ENCODE measurements at places on chromosomes 11 and 22. TPM values are rescaled to one million over a fixed set of nuclear protein-coding genes. Genes with fewer than 3 reads are reported as not detected.

The TNNT3 gene
- 4.2 TPM for total RNA-seq

DNA sequence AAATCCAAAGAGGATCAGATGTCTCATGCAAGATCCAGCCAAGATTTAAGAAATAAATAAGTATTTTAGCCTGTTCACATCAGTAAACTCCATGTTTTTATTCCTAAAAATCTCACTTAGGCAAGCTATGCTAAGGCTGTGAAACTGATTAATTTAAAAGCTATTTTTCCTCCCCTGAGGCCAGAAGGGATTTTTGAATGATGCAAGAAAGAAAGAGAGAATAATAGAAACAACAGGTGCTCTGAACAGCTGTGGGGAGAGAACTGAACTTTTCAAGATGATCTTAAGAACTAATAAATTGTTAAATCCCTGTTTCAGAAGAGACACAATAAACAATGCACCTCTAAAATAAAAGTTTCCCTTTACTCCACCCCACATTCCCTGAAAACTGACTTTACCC, 241.6 kb downstream of the DLG2 start:
- no peak overlapping the region for H3K4me3 ChIP-seq
- no peak overlapping the region for H3K27ac ChIP-seq
- no peaks in the 10 kb centered on the region for H3K27me3 ChIP-seq
- no peaks in the 10 kb centered on the region for H3K4me1 ChIP-seq

The VWCE gene
- 0.83 TPM for total RNA-seq

The DNAJB7 gene
- not detected for total RNA-seq

The RAC2 gene
- total RNA-seq, result 4.1 TPM

- H3K4me1 ChIP-seq, result peaks cover 48% of the 10 kb centered on the region
- no peak overlapping the region for H3K4me3 ChIP-seq
- H3K27me3 ChIP-seq, result no peaks in the 10 kb centered on the region
- H3K27ac ChIP-seq, result no peak overlapping the region
Observed at GRCh38 chr11:130638033-130638432, 189.6 kb downstream of the ADAMTS15 start.

The KCNQ1OT1 gene
- 1.6 TPM for total RNA-seq

The SGSM1 gene
- 1.2 TPM for total RNA-seq

GRCh38 chr11:123601136-123601535, 53.3 kb downstream of the SCN3B start:
- no peaks in the 10 kb centered on the region for H3K4me1 ChIP-seq
- no peak for DNase-seq
- no peaks in the 10 kb centered on the region for H3K36me3 ChIP-seq
- no peak overlapping the region for H3K4me3 ChIP-seq
- H3K27me3 ChIP-seq, result no peaks in the 10 kb centered on the region
- no peak overlapping the region for H3K27ac ChIP-seq
